CD14-positive monocyte (primary cell): ENCODE measurements at places on chromosomes 3 and 15. TPM values are rescaled to one million over a fixed set of nuclear protein-coding genes. Genes with fewer than 3 reads are reported as not detected.

BHLHE40 gene
- polyA plus RNA-seq, result 23.4 TPM

A4GNT gene
- not detected for polyA plus RNA-seq

DNA sequence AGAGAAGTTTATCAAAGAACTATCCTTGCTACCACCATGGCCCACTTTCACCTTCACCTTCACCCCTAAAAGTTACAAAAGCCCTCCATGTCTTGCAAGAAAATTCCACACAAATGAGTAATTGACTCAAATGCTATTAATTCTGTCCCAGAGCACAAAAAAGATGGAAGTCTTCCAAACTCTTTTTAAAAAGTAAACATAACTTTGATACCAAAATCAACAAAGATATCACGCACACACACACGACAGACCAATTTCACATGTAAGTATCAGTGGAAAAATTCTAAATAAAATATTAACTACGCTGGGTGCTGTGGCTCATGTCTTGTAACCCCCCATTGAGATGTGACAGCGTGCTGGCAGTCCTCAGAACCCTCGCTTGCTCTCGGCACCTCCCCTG lies 1.1 kb upstream of the MCCC1 start:
- H3K4me3 ChIP-seq, result no peak overlapping the region
- no peaks in the 10 kb centered on the region for H3K36me3 ChIP-seq
- peaks cover 22% of the 10 kb centered on the region for H3K4me1 ChIP-seq
- no peak overlapping the region for H3K27ac ChIP-seq
- no peaks in the 10 kb centered on the region for H3K27me3 ChIP-seq

DNA sequence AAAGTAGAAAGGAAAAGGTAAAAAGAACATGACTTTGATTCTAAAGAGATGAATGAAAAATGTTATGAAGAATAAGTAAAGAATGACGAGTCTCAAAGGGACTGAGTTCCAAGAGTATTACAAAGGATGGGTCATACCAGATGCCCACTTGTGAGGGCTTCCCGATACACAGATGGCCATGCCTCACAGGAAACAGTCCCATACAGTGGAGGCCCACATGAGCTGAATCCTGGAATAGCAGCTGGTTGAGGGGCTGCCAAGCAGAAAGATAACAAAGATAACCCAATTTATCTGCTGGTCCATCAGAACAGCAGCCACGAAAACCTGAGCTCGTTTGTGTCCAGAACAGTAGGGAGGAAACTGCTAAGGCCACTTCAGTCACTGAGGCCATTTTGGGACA lies 3.7 kb downstream of the SSR3 start:
- H3K27me3 ChIP-seq, result no peaks in the 10 kb centered on the region
- H3K36me3 ChIP-seq, result peaks cover 56% of the 10 kb centered on the region
- H3K4me1 ChIP-seq, result peaks cover 28% of the 10 kb centered on the region

DNA sequence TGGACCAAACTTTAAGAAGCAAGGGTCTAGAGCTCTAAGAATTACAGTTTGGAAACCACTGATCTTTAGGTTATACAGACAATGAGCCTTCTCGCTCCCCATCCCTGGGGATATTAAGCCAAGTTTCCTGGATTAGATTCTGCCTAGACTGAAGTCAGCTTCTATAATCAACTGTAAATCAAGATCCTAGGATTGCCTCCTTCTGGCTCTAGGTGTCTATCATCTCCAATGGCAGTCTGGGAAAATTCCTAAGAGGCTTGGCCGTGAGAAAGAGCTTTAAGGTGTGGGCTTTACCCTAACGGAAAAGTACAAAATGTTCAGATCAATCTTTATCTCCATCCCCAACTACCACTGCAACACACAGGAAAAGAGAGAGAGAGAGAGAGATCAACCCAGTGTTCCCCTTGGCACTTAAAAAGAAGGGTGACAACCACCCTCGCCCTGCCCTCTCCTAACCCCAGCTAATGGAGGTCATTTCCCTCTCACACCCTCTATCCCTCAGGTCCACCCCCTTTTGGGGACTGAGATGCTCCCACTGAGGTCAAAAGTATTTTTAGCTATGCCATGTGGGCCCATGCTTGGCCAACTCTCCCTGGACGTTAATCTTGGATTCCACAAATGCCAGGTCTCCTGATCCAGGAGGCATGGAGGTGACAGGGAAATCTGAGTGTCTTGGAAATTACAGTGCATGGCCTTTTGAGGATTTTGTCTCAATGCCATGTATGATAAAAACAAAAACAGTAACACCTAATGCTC lies 202.8 kb upstream of the BCL6 start:
- peaks cover 56% of the 10 kb centered on the region for H3K4me1 ChIP-seq
- no peaks in the 10 kb centered on the region for H3K36me3 ChIP-seq
- no peak for DNase-seq
